ENCODE measurements at places on chromosomes 6 and 20.
A peak's percentile ranks its signal among the peaks of the same experiment; 100 is the strongest.

DNA sequence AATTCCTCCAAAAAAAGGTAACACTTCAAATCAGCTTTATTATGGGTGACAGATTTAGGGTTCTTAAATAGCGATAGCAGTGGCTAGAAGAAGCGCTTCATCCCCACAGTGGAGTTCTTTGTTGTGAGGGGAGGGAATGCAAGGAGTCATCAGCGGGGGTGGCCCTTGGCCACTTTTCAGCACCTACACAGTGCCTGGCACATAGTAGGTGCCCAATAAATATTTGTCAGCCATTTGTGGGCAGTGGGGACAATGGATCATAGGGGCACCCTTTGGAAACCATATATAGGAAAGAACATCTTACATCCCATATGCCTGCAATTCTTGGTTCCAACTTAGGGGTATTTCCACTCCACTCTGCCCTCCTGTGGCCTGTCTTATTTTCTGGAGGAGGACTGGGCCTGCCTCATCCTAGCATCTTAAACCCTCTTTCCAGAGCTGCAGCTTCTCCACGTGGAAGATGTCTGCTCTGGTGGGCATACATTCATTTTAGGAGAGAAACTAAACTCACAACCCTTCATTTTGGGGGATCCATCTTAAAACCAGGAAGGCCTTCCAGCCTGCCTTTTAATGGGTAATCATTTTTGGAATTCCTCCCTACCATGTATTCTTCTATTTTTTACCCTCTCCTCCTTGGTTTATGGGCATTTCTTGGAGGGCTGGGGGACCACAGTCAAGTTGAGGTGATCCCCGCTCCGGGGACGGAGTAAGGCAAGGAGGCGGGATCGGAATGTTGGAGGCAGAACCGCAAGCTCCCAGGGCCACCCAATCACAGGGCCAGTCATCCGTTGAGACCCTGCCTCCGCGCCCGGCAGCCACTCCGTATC lies 2.6 kb upstream of the GPSM3 start:
- DNase-seq: peak; percentile 58

DNA sequence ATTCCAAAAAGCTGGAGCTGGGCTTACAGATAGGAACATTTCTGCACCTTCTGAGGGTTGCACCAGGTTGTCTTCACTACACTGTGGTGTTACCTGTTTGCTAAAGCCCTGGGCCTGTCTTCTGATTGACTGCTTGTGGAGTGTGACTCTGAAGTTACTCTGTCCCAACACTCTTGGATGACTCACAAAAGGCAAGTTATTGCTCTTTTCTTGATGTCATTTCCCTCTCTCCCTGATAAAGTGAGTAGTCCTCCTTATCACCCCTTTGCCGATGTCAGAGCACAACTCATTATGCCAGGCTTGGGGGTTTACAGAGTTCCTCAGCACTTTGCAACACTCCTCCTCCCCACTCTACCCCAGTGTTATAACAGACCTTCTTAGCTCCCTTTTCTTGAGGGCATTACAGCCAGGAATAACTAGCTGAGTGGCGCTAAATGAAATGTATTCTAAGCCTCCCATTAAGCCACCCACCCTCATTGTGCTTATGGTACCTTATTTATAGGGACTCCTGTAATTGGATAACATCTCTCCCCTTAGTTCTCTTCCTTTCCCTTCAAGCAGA lies 36.1 kb upstream of the NKX2-4 start:
- peak; percentile 8 for DNase-seq

- peak; percentile 96 for DNase-seq
Observed at GRCh38 chr6:129500958-129501739, 208.8 kb downstream of the ARHGAP18 start.

DNA sequence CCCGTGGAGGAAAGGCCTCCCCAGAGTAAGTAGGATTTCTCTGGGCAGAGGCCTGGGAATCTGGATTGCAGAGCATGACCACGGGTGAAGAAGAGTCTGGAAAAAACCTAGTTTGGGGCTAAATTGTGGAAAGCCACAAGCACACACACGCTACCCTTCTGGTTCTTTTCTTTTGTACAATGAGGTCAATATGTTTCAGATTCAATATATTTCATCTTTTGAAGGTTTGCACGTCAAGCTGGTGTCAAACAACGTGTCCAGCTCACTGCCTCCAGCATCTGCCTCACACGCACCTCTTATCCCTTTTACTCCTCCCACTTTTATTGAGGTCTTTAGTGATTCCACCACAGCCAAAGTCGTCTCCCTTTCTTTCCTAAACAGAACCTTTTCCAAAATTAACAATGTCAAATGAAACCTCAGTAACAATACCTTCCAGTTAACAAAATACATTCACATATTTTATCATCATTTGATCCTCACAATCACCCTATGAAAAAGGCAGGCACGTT lies 773 bp upstream of the EPB41L2 start:
- no peak for DNase-seq

GRCh38 chr20:31440012-31440659 lies at the start of gene DEFB123:
TSS of gene DEFB123 (plus strand) at chr20:31440632. CDS start at chr20:31440699, 67 bp downstream.
- no peak for DNase-seq

DNA sequence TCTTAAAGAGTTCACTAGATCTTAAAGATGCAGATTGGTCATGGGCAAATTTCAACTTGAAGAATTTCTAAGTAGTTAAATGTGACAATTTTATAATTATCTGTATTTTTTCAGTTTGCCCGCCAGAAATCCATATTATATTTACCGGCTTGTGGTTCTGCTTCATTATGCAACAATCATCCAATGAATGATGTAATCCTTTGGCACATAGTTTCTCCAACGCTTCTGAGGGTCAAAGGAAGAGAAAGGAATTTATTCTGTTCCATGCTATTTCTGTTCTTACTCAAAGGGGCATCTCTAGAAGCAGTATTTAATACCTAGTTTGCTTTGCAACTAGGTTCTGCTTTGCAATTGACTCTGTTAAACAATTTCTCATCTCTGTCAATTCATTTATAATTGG lies 359.3 kb upstream of the PLCB4 start:
- DNase-seq: peak; percentile 16

- DNase-seq: no peak
Observed at GRCh38 chr6:53312355-53312754, 36.4 kb downstream of the ELOVL5 start.

GRCh38 chr6:43723737-43724295 lies 36.2 kb upstream of the MRPS18A start:
- DNase-seq: peak; percentile 65
